ENCODE measurements at places on chromosomes 6 and 20.

DNA sequence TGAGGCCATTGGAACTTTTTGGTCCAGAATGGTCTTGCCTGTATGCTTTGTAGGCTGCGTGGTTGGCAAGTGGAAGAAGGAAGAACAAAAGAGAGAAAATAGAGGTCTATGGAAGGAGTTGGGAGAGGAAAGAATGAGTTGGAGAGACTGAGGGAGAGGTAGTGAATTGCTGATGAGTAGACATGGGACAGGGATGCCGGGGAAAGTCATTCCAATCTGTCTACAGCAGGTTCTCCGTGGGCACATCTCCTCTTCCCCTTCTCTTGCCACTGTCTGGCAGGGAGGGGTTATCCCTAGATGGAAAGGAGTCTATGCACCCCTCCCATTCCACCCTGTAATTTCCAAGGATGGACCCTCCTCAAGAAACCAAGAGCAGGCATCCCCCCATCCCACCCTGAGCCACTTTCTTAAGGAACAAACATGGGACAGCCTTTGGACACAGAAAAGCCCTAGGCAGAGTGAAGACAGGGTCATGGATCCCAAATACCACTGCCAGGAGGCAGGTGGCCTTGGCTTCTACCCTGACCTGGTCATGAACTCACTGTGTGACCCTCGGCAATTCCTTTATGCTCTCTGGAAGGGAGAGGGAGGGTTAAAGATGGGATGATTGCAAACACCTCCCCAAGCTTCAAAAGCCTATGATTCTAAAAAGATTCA, 196.9 kb downstream of the LRFN2 start:
- DNase-seq = no peak

DNA sequence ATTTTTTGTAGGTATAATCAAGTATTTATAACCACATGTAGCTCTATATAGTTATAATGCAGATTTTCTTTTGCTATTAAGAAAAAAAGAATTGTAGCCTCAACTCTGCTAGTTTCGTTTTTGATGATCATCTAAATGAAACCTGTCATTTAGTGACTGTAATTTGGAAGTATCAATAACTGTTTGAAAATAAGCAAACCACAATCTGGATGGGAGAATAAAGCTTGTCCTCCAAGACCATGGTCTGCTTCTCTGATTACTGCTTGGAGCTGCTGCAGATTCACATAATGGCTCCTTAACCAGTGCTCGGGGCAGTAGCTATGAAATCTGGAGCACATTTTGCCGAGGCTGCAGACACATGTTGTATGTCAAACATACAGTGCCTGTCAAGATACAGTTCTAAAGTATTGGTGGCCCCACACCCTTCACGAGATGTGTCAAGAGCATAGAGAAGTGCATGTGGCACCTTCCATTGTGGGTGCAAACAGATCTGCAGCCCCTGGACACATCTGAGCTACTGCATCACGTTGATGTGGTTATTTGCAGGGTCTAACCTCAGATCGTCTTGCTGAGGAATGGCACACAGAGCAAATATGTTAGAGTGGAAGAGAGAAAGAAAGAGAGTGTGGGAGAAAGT, 255.7 kb upstream of the SUPT3H start:
- DNase-seq = no peak

GRCh38 chr20:52422574-52423336, 231.2 kb upstream of the ZFP64 start:
- no peak for DNase-seq

DNA sequence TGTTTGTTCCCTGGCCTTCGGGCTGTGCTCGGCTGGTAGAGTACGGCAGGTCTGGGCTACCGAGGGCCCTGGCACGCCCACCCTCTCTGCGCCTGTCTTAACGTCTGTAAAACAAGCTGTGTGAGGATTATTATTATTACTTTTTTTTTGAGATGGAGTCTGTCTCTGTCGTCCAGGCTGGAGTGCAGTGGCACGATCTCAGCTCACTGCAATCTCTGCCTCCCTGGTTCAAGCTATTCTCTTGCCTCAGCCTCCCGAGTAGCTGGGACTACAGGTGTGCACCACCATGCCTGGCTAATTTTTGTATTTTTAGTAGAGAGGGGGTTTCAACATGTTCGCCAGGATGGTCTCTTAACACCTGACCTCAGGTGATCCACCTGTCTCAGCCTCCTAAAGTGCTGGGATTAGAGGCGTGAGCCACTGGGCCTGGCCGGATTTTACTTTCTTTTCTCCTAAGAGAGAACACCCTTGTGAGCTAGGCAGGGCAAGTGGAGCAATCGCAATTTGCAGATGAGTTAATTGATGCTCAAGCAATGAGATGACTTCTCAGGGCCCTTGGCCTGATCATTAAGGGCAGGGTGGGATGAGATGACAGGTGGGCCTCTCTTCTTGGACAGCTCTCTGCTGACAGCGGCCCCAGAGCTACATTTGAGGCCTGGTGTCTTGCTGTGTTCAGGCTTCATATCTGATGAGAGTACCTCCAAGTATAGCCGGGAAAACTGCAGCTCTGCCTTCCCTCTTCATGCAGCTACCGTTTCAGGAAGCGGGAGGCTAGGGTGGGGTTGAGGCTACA, 859 bp upstream of the SMIM29 start:
- no peak for DNase-seq

GRCh38 chr20:32841174-32841573, 17.5 kb upstream of the EFCAB8 start:
- DNase-seq = no peak
